ENCODE measurements at places on chromosomes 4 and X.

DNA sequence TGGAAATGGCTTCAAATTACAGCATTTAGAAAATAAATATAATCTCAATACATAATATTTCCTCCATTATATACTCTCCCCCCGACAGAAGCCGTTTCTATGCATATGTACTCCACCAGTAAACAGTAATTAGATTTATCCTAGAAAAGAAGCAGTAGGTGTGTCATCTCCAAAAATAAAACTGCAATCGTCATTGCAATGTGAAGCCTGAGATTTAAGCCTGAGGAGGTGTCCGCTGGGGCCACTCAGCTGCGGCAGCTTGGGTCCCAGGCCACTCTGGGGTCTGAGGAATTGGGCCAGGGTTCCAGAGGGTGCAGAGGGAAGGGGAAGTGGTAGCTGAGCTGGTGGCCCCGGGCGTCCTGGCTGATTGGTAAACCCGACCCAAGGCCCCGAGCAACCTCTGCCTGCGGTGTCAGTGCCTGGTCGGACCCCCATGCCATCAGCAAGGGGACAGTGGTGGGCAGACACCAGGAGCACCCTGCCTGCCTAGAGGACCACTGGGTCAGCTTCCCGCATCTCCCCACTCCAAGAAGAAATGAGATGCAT is 7.8 kb upstream of the MXD4 start:
- no peaks in the 10 kb centered on the region for H3K27me3 ChIP-seq
- no peaks in the 10 kb centered on the region for H3K4me1 ChIP-seq
- H3K4me3 ChIP-seq, result no peak overlapping the region

- peaks cover 16% of the 10 kb centered on the region for H3K4me1 ChIP-seq
- H3K27ac ChIP-seq, result peak overlapping the region; percentile 43
- H3K27me3 ChIP-seq, result no peaks in the 10 kb centered on the region
- no peak overlapping the region for H3K4me3 ChIP-seq
- peak; percentile 2 for DNase-seq
Measured at GRCh38 chrX:150731795-150732194, 38.6 kb downstream of the MTMR1 start.

- H3K27me3 ChIP-seq, result peaks cover 50% of the 10 kb centered on the region
- H3K4me3 ChIP-seq, result no peak overlapping the region
- no peaks in the 10 kb centered on the region for H3K36me3 ChIP-seq
- H3K27ac ChIP-seq, result no peak overlapping the region
- no peaks in the 10 kb centered on the region for H3K4me1 ChIP-seq
- DNase-seq, result no peak
Measured at GRCh38 chr4:16092682-16093319, 9.0 kb upstream of the PROM1 start.

DNA sequence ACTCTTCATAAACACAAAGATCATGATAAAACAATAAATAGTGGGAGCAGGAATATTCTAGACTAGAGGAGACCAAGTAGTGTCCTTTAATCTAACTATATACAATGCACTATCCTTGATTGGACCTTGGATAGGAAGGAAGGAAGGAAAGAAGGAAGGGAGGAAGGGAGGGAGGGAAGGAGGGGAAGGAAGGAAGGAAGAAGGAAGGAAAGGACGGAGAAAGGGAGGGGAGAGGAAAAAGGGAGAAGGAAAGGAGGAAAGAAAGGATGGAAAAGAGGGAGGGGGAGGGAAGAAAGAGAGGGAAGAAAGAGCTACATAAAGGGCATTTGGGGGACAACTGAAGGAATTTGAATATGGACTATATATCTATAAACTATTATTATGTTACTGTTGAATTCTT is 95.0 kb upstream of the SMARCAD1 start:
- no peaks in the 10 kb centered on the region for H3K36me3 ChIP-seq
- no peak overlapping the region for H3K27ac ChIP-seq
- no peaks in the 10 kb centered on the region for H3K27me3 ChIP-seq
- H3K4me1 ChIP-seq, result no peaks in the 10 kb centered on the region

DNA sequence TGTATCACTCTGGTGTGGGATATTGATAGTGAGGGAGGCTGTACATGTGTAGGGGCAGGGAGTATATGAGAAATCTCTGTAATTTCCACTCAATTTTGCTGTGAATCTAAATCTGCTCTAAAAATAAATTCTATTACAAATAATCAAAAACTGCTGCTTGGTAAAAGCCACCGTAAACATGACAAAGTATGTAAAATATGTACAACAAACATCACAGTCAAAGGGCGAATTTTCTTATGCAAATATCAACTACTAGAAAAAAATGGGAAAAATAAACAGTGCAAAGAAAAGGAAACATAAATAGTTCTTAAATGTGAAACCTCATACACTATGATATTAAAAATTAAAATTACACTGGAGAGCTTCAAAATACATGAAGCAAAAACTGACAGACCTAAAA is 105.1 kb upstream of the DCLK2 start:
- H3K4me1 ChIP-seq, result no peaks in the 10 kb centered on the region
- no peak overlapping the region for H3K27ac ChIP-seq
- H3K4me3 ChIP-seq, result no peak overlapping the region
- H3K36me3 ChIP-seq, result no peaks in the 10 kb centered on the region

- no peaks in the 10 kb centered on the region for H3K27me3 ChIP-seq
- H3K27ac ChIP-seq, result no peak overlapping the region
- H3K4me3 ChIP-seq, result no peak overlapping the region
- no peak for DNase-seq
- no peaks in the 10 kb centered on the region for H3K36me3 ChIP-seq
Measured at GRCh38 chr4:96786306-96786705, 946.4 kb downstream of the PDHA2 start.

- no peak overlapping the region for H3K27ac ChIP-seq
- H3K36me3 ChIP-seq, result no peaks in the 10 kb centered on the region
- H3K4me1 ChIP-seq, result no peaks in the 10 kb centered on the region
Measured at GRCh38 chrX:94107981-94108380, 434.0 kb downstream of the FAM133A start.

DNA sequence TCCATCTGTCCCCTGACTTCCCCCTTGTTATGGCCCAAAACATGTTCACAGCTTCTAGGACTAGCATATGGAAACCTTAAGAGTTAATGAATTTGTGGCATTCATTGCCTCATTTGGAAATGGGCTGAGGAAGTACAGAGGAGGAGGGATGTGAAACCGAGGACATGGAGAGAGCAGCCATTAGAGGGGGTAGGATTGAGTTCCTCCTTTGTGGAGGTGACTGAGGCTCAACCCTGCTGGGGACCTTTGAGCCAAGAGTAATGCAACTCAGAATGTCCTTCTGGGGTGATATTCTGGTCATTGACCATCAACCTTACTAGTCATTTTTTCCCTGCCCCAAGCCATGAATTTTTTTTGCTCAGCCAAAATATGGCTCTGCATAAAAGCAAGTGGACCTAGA is 109.4 kb downstream of the ZNF518B start:
- H3K27ac ChIP-seq, result no peak overlapping the region
- H3K4me3 ChIP-seq, result no peak overlapping the region
- H3K27me3 ChIP-seq, result no peaks in the 10 kb centered on the region
- H3K4me1 ChIP-seq, result no peaks in the 10 kb centered on the region
- no peak for DNase-seq
- H3K36me3 ChIP-seq, result no peaks in the 10 kb centered on the region

DNA sequence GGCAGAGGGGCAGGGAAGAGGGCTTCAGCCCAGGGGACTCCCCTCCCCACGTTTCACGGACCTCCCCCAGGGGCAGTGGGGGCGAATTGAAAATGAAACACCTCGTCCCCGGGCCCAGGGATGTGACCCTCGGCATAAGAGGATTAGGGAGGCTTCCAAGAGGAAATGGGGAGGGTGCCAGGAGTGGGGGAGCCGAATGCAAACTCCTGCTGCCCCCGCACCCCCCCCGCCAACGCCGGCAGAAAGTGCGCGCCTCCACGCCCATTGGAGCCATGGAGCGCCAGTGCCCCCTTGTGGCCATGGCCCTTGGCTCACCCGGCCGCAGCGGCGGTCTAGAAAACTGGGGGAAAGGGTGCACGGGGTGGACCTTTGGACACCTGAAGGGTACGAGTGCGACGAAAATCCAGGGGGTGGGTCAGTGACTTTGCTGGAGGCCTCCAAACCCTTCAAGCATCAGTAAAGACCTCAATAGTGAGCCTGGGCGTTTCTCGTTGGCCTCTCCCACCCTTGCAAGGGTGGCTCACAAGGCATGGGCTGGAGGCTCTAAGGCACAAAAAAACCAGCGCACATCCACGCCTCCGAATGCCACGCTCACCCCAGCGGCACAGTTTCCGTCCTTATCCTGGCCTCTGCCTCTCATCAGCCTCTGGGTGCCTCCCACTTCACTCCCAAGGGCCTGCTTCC is 120.8 kb upstream of the PJA1 start:
- H3K4me1 ChIP-seq, result no peaks in the 10 kb centered on the region
- DNase-seq, result peak; percentile 38
- H3K4me3 ChIP-seq, result peak overlapping the region; percentile 25
- peaks cover 5% of the 10 kb centered on the region for H3K27me3 ChIP-seq

DNA sequence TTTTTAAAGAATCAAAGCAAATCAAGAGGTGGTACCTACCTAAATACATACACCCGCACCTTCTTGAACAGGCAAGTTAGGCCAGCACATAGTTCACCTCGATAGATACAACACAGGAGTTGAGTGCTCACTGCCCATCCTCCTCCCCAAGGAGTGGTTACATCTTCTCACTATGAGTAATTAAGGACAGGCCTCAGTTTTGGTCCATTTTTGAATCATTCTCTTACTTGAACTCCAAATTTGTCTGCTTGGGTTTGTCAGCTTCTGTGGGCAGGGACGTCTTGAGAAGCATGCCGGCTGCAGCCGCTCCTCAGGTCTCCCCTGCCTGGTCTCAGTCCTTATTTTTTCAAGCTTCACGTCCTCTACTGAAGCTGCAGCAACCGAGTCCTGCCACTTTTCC is 190.6 kb upstream of the RBPJ start:
- peaks cover 13% of the 10 kb centered on the region for H3K27me3 ChIP-seq
- H3K4me3 ChIP-seq, result no peak overlapping the region
- no peak for DNase-seq
- H3K36me3 ChIP-seq, result peaks cover 4% of the 10 kb centered on the region

GRCh38 chr4:48639807-48640206 is 140.3 kb downstream of the FRYL start:
- H3K27ac ChIP-seq, result no peak overlapping the region
- no peaks in the 10 kb centered on the region for H3K27me3 ChIP-seq
- no peak for DNase-seq
- H3K36me3 ChIP-seq, result peaks cover 18% of the 10 kb centered on the region

DNA sequence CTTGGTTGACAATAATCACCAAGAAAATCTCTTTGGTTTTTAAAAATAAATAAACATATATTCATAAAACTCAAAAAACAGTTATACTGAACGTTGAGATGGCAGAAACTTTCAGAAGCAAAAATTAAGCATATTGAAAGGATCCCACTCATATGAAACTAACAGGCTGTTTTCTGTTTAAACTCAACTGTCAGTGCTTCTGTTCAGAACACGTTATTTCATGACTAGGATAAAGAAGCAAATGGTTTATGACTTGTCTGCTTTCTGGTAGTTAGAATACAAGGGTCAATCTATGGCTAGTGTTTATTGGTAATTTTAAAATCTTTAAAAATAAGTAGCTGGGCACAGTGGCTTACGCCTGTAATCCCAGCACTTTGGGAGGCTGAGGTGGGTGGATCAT is 4.1 kb downstream of the GPR82 start:
- no peak for DNase-seq
- H3K36me3 ChIP-seq, result peaks cover 11% of the 10 kb centered on the region
- no peaks in the 10 kb centered on the region for H3K27me3 ChIP-seq

DNA sequence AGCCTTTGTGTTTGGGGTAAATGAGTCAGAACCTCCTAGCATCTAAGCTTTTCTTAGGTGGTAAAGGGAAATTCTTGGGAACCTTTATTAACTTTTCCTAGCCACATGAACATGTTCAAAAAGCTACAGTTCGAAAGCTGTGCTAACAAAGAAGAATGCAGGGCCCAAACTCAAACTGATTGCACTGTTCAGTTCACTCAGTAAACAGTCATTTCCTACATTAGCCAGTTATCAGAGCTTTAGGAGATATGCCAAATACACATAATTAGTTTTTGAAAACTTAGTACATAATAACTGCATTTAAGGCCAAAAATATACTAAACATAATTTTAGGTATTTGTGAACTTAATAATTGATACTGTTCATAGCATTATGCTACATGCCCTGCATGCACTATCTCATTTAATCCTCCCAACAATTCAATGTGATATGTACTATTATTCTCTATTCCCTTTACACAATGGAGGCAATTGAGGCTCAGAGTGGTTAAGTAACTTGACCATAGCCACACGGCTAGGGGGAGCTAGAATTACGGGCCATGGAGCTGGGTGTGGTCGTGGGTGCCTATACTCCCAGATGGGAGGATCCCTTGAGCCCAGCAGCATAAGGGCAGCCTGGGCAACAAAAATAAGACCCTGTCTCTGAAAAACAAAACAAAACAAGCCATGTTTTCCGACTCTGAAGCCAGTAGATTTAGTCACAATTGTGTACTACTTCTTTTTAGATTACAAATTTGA is 43.9 kb upstream of the PDGFRA start:
- no peak overlapping the region for H3K4me3 ChIP-seq
- no peak for DNase-seq
- no peaks in the 10 kb centered on the region for H3K36me3 ChIP-seq
- H3K27ac ChIP-seq, result no peak overlapping the region

DNA sequence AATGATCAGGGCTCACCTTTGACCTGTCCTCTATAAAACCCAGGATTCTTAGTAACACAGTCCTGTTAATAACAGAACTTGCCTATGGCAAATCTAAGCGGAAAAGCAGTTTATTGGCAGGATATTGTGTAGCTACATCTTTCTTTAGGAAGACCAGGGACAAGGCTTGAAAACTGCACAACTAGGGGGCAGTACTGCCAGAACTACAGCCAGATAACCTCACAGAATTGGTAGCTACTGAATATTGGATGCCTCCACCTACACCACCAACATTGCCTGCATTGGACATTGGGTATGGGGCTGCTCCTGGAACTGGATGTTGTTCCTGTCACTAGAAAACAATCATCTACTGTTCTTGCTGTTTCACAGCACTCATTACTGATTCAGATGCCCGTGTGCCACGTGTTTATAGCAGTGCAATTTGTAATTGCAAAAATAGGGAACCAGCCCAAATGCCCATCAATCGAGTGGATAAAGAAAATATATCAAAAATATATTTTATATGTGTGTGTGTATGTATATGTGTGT is 47.4 kb downstream of the REPS2 start:
- no peak for DNase-seq
- H3K27ac ChIP-seq, result no peak overlapping the region
- no peaks in the 10 kb centered on the region for H3K4me1 ChIP-seq
- H3K4me3 ChIP-seq, result no peak overlapping the region
- H3K36me3 ChIP-seq, result no peaks in the 10 kb centered on the region

- DNase-seq, result no peak
- peak overlapping the region; percentile 90 for H3K27ac ChIP-seq
- no peaks in the 10 kb centered on the region for H3K27me3 ChIP-seq
- peaks cover 24% of the 10 kb centered on the region for H3K4me1 ChIP-seq
- H3K36me3 ChIP-seq, result peaks cover 21% of the 10 kb centered on the region
- peak overlapping the region; percentile 98 for H3K4me3 ChIP-seq
Measured at GRCh38 chr4:70902577-70903290, 565 bp downstream of the MOB1B start.

GRCh38 chr4:33160126-33160525 is 2440.0 kb downstream of the PCDH7 start:
- no peaks in the 10 kb centered on the region for H3K36me3 ChIP-seq
- H3K27ac ChIP-seq, result no peak overlapping the region
- DNase-seq, result no peak
- no peaks in the 10 kb centered on the region for H3K4me1 ChIP-seq

GRCh38 chrX:15549189-15550012 is 48.8 kb downstream of the BMX start:
- H3K4me1 ChIP-seq, result no peaks in the 10 kb centered on the region
- H3K27me3 ChIP-seq, result no peaks in the 10 kb centered on the region
- H3K4me3 ChIP-seq, result no peak overlapping the region

GRCh38 chr4:91916219-91916618 is 387.5 kb upstream of the GRID2 start:
- no peak overlapping the region for H3K4me3 ChIP-seq
- DNase-seq, result no peak
- H3K4me1 ChIP-seq, result no peaks in the 10 kb centered on the region
- H3K36me3 ChIP-seq, result no peaks in the 10 kb centered on the region
